ENCODE measurements at places on chromosomes 3 and 15.

DNA sequence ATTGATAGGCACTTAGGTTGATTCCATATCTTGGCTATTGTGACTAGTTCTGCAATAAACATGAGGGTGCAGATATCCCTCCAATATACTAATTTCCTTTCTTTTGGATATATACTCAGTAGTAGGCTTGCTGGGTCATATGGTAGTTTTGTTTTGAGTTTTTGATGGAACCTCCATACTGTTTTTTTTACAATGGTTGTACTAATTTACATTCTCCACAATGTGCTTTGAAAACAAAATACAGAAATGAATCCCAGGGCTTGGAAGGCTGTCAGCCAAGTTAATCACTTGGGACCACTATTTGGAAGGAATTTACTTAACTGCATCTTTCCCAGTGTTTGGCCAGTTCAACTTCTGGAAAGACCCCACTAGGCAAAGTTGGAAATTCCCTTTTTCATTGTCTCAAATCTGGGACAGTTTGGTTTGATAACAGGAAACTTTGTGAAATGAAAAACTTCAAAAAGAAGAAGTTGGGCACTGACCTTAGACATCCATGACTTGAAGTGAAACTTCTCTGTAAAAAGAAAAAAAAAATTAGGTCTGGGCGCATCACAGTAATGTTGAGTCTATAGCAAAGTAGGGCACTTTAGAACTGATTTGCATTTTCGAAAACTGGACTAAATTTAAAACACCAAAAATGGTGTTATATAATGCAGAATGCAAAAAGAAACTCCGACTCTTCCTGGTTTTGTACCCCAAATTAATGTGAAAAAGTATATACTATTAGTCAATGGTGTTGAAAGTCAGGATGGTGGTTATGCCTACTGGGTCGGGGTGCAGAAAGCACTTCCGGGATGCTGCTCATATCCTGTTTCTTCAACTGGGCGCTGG lies 6.0 kb downstream of the CTSH start:
- DNase-seq, result no peak

GRCh38 chr15:78944202-78944625 lies 632 bp downstream of the CTSH start:
- peak; percentile 32 for DNase-seq

DNA sequence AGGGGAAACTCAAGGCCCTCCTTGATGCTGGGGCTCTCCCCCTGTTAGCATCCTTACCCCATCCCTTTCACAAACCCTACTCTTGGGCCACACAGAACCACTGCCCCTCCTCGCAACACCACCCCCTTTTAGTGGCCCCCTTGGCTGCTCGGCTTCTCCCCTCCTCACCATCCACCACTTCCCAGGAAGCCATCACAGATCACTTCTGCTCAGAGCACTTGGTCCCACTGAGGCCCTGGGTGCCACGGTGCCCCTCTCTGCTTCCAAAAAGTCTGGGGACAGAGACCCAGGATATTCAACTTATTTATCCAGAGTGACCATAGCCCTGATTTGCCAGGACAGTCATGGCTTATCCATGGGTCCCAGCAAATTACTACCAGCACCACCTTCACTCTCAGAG lies 2.4 kb downstream of the RHCG start:
- peak; percentile 7 for DNase-seq

- peak; percentile 29 for DNase-seq
Observed at GRCh38 chr3:128342701-128343180, 123.9 kb downstream of the DNAJB8 start.

- DNase-seq, result no peak
Observed at GRCh38 chr3:42631620-42632019, 21.9 kb upstream of the ZBTB47 start.

DNA sequence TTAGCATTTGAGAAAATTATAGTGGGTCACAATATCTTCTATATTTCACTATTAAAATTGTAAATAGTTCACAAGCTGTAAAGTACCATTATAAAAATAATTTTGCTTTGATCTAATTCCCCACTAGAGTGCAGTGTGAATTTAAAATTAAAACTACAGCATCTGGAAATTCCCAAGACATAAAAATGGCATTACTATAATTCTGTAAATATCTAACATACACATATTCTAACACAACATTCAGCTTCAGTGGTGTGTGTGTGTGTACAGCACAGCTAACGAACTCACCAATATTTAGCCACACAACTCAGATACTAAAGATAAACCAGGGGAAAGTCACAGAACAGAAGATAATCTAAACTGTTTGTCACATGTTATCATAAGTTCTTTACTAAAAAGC lies 424.9 kb upstream of the ZNF385D start:
- no peak for DNase-seq

- DNase-seq, result peak; percentile 81
Observed at GRCh38 chr3:142613491-142613890, 17.3 kb downstream of the PLS1 start.

GRCh38 chr3:107370907-107371306 lies 6.3 kb upstream of the CCDC54 start:
- DNase-seq, result no peak

- no peak for DNase-seq
Observed at GRCh38 chr15:86236356-86237110, 156.9 kb downstream of the AGBL1 start.

- no peak for DNase-seq
Observed at GRCh38 chr3:33146791-33147445, 33.1 kb downstream of the CRTAP start.

- DNase-seq, result no peak
Observed at GRCh38 chr15:85509973-85510372, 129.6 kb downstream of the AKAP13 start.

DNA sequence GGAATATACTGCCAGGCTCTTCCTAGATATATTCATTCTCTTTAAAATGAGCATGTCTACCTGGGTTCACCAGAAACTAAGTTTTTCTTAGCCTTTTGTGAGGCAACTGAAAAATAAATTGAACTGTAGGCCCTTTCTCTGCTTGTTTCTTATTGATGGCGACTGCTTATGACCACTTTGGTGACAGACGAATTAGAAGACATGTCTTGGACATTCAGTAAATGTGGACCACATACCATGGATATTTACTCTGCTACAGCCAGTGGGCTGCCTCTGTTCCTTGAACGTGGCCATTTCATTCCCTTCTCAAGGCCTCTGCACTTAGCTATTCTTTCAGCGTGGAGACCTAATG lies 603 bp upstream of the SELENOK start:
- no peak for DNase-seq

- no peak for DNase-seq
Observed at GRCh38 chr15:77493324-77493907, 72.7 kb downstream of the HMG20A start.

- no peak for DNase-seq
Observed at GRCh38 chr15:41886741-41887140, 7.1 kb downstream of the SPTBN5 start.

DNA sequence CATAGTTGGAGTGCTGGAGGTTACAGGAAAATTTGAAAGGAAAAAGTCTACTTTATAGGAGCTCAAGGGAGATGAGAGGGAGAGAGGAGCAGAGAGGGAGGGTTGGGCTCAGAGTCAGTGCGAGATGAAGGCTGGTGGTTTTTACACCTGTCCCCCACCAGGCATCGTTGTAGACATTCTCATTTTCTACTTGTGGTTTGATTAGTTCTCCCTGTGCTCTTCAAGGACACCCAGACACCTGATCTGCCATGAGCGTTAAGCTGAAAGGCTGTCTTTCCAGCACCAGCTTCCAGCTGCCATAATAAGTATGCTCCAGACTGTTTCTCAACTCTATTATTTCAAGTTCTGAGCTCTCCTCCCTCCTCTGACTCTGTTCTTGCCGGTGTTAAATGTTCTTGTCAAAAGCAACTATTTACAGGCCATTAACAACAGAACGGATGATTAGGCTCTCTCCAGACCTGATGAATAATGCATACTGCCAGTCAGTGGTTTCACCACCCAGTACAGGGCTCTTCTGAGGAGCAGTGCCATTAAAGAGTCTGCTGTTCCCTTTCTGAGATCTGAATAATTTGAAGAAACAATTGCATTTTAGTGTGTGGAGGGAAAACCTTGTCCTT lies 514.6 kb upstream of the MCTP2 start:
- no peak for DNase-seq

- peak; percentile 88 for DNase-seq
Observed at GRCh38 chr15:31347067-31347975, 20.7 kb downstream of the KLF13 start.

- DNase-seq, result no peak
Observed at GRCh38 chr3:65778968-65779367, 259.8 kb downstream of the MAGI1 start.

GRCh38 chr3:169308654-169309250 lies 354.8 kb downstream of the MECOM start:
- no peak for DNase-seq

DNA sequence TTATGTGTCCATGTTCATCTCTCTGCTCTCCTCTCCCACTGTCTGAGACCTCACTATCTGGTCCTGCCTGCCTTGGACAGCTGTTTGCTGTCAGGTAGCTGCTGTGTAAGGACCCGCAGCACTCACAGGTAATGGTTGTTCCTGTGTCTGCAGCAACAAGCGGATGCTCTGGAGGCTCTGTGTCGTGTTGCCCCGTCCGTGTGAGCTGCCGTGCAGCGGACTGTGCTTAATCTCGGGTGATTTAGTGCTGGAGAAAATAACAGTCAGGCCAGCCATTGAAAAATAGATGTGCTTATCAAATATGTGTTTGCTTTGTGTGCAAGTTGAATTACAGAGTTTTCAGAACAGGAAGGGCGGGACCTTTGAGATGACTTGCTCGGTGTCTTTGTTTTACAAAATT lies 121.4 kb downstream of the GABRG3 start:
- no peak for DNase-seq

DNA sequence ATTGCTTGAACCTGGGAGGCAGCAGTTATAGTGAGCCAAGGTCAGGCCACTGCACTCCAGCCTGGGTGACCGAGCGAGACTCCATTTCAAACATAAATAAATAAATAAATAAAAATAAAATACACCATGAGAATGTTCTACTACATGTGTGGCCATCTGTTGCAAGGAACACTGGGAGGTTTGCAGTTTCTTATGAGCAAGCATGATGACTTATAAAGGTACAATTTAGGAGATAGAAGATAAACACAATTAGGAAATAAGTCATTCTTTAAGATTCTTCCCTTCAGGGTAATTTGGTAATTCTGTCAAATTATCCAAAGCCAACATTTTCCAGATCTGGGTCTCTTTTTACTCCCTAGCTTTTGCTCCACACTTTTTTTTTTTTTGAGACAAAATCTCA lies 13.4 kb downstream of the HTR3C start:
- DNase-seq, result no peak

DNA sequence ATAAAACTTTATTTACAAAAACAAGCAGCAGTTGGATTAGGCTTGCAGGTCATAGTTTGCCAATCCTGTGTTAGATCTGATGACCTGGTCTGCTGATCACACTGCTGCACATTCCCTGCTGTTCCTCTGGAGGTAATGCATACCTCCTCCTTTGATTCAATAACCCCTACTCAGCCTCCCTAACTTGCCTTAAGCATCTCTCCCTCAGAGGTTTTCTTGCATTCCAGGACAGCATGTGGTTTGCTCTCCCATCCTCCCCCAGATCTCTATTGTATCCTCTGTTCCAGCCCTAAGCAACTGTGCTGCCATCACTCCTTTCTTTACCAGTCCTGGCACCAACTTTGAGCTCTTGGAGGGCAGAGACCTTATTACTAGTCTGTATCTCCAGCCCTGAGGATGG lies 63.4 kb downstream of the CACNA2D3 start:
- DNase-seq, result no peak

DNA sequence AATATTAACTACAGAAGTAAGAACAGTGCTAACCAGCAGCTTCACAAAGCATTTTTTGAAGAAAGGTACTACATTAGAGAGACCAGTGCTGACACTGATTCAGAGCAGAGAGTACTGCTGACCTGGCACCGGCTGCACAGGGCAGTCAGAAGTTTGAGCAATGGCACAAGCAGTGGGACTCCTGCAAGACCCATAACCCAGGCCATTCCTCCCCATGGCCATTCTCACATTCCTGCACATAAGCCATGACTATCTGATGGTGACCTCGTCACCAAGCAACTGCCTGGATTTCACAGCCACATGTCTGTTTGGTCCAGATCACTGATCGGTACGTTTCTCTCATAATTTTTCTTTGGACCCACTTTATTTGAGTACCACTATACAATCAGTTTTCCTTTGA lies 88.7 kb downstream of the GPR156 start:
- DNase-seq, result no peak

GRCh38 chr3:35296533-35296932 lies 342.8 kb upstream of the ARPP21 start:
- DNase-seq, result no peak

DNA sequence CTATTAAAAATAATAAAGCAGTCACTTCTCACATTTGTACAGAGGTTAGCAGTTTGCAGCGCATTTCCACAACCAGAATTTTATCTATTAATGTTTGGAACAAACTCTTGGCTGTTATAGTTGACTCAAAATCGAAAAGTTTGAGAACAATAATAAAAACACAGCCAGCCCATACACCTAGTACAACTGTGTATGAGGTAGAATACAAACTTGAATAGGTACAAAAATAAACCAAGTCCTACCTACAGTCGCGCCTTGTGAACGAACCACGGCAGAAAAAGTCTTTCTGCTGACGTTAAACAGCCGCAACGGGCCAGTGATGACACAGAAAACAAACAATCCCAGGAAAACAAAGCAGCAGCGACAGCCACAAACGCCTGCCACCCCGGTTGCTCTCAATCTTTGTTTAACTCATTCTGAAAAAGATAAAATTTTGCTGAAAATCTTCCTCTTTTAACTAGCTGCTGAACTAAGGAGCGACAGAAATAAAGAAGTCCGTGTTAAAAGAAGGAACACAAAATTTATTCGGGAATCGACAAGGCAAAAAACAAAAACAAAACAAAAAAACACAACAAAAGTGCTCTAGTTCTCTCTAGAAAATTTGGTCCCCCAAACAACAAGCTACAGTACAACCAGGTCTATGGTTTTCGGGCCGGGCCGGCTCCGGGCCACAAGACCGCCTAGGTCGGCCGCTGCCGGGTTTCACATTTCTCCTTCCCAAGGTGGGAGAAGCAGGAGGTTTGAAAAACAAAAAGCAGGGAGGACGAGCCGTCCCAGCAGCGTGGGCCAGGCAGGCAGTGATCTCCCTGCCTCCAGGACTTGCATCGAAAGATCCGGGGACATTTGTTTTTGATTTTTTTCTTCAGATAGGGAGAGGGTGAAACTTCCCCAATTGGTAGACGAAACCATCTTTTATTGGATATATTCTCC lies 2.9 kb downstream of the FOXL2 start:
- DNase-seq, result no peak

DNA sequence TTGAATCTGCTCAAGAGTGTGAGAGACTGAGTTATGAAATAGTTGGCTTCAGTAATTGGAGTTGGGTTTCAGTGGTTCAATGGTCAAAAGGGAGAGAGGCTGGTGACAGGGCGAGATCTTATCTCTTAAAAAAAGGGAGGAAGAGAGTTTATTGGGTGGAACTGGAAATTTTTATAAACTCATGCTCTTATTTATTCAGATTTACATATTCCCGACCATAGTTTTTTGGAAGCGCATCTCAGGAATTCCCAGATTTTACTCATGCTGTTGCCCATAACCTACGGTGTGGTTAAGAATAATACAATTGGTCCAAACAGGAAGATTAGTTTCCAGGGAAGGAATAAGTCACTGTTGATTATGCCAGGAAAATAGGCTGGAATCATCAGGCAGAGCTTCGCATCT lies 41.4 kb downstream of the CD200 start:
- DNase-seq, result no peak

- DNase-seq, result no peak
Observed at GRCh38 chr3:27613846-27614500, 108.2 kb downstream of the EOMES start.

Measured in Peyer's patch (tissue), 4 donors.